Activated effector memory CD4-positive, alpha-beta T cell treated with anti-CD3 and anti-CD28 coated beads, Interleukin-2, amount 50 U/mL, for 16 hours (primary cell): ENCODE measurements at places on chromosomes 2 and 18.

- no peak for DNase-seq
Observed at GRCh38 chr2:172740856-172741255, 5.2 kb downstream of the RAPGEF4 start.

DNA sequence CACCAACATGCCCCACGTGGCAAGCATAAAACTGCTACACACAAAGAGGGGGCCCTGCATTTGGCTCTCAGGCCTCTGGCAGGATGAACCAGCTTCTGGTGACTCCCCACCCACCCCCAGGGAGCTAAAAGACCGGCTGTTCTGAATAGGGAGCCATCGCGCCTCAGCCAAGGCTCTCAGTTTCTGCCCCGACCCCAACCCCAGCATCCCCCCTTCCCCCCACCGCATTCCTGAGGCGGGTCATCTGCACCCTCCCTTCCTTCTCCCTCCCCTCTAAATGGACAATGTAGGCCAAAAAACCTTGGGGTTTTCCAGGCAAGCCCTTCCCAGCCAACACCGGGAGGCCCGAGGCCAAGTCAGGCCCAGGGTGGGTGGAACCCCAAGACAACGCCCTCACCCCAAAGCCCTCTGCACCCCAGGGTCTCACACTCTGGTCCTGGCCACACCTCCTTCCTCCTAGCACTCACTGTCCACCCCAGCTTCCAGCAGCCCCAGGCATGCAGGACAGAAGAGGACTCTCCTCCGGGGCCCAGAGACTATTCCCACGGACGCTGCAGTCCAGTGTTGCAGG lies 5.7 kb downstream of the CYP26B1 start:
- DNase-seq, result peak; percentile 54

DNA sequence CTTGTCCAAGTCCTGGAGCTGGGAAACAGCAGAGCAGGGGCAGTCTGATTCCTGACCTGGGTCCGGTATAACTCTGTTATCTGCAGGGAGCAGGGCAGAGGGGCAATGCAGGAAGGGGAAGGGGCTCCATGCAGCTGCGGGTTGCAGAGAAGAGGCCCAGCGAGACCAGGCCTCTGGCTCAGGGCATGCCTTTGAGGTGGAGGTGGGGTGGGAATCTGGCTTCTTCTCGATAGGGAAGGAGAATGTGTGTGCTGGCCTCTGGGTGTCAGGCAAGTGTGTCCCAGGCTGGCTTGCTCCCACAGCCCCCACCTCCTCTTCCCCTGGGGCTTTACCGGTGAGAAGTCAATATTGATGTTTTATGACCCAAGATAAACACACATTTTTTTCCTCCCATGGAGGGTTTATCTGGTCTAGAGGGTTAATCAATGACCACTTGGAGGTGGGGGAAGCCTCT lies 187.1 kb upstream of the HAAO start:
- peak; percentile 22 for DNase-seq

DNA sequence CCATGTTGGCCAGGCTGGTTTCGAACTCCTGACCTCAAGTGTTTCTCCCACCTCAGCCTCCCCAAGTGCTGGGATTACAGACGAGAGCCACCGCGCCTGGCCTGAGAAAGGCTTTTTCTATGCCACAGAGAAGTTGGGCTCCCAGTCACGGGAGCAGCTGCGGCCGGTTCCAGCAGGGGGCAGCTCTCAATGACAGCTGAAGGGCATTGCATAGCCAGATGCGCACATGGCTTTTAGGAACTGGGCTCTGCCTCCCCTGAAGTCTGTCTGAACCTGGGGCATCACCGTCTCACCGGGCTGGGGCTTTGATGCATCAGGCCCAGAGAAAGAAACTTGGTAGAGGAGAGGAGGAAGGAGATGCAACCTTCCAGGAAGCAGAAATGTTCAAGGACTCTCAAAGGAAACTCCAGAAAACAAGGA lies 84.2 kb upstream of the LAPTM4A start:
- DNase-seq, result peak; percentile 67

- no peak for DNase-seq
Observed at GRCh38 chr2:239697399-239698164, 296.8 kb upstream of the HDAC4 start.

DNA sequence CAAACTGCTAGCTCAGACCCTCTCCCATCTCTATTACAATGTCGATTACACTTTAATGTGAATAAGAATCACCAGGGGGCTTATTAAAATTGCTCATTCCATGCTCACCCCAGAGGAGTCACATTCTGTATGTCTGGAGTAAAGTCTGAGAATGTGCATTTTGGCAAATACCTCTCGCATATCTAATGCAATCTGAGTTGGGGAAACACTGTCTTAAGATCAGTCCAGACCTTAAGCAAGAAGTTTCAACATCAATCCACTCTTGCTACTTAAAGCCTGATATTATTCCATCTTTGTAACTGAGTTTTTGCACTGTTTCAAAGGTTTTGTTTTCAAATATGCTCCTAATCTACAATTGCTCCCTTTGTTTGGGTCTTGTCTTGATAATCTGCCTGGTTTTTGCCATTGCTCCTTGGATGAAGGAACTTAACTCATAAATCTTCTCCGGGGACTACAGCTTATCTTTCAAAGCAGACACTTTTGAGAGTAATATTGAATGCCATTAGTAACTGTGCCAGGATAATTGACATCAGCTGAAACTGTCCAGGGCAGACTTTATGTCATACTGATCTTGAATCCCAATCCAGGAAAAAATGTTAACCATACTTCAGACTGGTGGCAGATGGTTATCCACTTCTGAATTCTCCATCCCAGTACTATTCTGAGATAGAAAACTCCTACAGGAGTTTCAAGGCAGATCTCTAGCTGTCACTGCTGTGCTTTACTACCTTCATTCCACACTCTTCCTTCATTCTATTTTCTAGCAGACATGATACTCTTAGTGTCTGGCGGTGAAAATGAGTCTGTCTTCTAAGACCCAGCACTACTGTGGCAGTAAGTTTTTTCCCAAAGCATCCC lies 200.9 kb downstream of the ERBB4 start:
- DNase-seq, result no peak

- DNase-seq, result no peak
Observed at GRCh38 chr2:446963-447530, 159.2 kb upstream of the ALKAL2 start.

GRCh38 chr2:175567435-175568061 lies 386.0 kb upstream of the ATP5MC3 start:
- no peak for DNase-seq

- DNase-seq, result no peak
Observed at GRCh38 chr2:156800065-156800653, 364.0 kb downstream of the GPD2 start.

DNA sequence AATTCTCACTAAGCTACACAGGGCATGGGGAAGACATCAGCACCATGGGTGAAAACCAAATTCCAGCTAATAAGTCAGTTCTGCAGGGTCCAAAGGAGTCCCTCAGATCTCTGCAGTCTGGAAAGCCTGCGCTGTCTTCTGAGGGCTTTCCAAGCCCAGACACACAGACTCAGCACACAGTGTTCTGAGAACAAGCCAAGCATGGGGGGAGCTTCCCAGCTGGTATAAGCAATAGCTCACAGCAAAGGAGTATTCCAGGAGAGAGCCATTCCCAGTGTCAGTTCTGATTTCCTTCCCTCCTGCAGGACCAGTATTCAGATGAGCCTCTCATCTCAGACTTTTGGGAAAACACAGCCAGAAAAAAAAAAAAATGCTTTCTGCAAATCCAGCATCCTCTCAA lies 370.8 kb downstream of the TNS1 start:
- no peak for DNase-seq

- no peak for DNase-seq
Observed at GRCh38 chr2:99679518-99679917, 189.7 kb upstream of the REV1 start.
